ENCODE measurements at places on chromosomes 1 and 21. TPM values are rescaled to one million over a fixed set of nuclear protein-coding genes. Genes with fewer than 3 reads are reported as not detected.

- no peak for DNase-seq
Measured at GRCh38 chr1:182777386-182777785, 12.2 kb upstream of the NPL start.

Gene SYNC
- total RNA-seq = 2.7 TPM

DNA sequence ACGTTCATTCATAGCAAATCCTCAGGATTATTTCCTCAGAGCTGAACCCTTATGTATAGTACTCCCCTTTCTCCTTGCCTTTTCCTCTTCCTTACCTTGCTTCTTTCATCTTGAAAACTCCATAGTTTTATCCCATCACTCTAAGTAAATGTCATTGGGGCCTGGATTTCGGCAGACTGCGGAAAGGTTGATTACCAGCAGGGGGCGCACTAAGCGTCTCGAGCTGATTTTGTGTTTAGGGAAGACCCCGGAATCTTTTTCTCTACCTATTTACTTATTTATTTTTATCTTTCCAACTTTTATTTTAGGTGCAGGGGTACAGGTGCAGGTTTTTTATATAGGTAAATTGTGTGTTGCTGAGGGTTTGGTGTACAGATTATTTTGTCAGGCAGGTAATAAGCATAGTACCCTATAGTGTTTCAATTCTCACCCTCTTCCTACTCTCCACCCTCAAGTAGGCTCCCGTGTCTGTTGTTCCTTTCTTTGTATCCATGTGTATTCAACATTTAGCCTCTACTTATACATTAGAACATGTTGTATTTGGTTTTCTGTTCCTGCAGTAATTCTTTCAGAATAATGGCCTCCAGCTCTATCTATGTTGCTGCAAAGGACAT is 11.4 kb upstream of the MTARC1 start:
- DNase-seq = no peak

DNA sequence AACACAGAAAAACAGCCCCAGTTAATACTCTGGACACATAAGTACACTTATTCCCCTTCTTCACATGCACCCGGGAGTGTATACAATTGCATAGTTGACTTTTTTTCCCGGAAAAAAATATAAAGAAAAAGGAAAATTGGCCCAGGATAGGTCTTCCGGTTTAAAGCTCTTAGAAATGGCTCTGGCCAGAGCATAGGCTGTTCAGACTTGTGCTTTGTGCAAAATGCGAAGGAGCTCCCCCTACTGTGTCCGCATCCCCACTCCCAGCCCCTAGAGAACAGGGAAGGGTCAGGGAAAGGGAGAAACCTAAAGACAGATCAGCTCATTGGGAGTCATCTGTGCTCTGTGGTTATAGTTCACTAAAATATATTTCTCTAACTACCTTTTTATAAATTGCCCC is 5.5 kb upstream of the MTMR11 start:
- no peak for DNase-seq

Gene ACOT11
- 2.3 TPM for total RNA-seq

DNA sequence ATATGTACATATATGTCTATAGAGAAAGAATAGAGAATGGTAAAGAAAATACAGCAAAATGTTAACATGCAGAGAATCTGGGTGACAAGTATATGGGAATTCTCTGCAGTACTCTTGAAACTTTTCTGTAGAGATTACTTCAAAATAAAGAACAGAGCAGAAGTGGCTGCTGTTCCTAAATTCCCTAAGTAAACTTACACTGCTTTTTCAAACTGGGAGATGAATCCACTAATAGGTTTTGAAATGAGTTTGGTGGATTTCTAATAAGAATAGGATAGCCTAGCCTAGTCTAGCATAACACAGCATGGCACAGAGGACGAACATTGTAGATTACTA is 450 bp upstream of the CR2 start:
- DNase-seq = no peak

DNA sequence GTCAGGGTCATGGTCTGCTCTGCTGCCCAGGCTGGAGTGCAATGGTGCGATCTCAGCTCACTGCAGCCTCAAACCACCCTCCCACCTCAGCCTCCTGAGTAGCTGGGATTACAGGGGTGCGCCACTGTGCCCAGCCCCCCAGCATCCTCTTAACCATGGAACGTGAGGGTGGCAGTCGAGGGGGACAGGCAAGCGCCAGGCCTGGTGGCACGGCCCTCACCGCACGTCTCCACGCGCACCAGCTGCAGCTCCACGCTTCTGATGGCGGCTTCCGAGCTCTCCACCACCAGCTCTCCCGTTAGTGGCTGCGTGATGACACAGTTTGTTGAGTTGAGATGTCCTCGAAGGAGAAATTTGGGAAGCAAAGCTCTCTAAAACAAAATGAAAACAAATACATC is 39.1 kb downstream of the VPS26C start:
- DNase-seq = no peak

- no peak for DNase-seq
Measured at GRCh38 chr21:34997294-34997693, 51.8 kb downstream of the RUNX1 start.

DNA sequence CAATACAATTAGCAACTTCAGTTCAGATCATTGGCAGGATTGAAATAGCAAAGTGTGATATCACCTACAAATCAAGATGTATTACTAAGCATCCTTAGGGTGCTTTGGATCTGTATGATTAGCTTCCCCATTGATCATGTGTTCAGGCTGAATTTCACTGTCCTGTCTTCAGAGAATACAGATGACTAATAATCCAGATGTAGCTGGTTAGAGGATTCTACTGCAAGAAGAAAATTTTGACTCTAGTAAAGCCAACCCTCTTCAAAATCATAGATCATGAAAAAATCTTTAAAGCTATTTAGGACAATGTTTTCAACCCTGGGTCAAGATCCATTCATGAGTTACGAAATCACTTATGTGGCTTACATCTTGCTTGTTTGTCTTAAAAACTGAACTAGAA is 184.4 kb downstream of the PTGER3 start:
- no peak for DNase-seq

GRCh38 chr1:109687641-109688499 is at the start of gene GSTM1:
Gene GSTM1, plus strand, starts transcription at chr1:109687817. Its CDS starts 57 bp downstream, at chr1:109687874.
- no peak for DNase-seq

DNA sequence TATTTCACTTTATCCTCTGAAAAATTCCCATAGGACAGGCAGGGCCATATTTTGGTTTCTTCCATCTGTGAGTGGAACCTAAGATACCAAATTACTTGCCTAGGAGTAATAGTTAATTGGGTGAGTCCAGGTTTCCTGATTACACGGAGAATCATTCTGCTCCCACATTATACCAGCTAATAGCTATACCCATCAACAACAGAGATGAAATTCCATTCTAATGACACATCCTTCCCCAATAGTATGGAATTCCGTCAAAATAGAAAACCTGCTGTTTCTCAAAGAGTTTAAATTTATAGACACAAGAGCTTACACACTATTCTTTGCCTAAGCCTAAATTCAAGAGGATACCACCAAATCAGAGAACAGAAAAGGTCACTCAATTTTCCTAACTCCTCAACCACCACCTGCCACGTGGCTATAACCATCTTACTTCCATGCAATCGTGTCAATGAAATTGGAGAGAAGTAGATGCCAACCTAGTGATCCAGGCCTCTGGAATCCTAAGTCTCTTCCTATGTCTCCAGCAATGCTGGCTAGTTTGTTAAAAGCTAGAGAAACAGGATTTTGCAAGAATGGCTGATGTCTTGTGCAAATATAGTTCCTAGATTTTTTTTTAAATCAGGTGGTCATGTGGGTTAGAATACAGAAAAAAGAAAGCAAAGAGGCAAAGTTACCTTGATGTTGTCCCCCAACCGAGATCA is 6.2 kb downstream of the PPT1 start:
- DNase-seq = no peak

DNA sequence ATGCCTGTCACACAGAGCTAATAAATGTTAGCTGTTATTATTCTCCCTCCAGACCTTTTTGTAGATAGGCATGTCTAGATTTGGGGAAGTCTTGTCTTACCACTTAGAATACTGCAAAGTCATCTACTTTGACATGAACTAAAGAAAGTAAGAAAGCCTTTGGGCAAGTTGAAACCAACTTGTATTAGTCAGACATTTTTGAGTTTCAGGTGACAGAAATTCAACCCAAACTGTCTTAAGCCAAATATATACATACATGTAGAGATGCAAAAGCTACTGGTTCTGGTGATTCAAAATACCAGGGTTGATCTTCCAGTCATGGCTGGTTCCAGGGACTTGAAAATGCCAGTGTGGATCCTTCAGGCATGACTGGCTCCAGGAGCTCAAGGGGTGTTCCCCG is 276.8 kb upstream of the TMEM51 start:
- DNase-seq = no peak

GRCh38 chr1:14896381-14897079 is 257.0 kb upstream of the TMEM51 start:
- DNase-seq = no peak

GRCh38 chr1:43007377-43008114 is 48.9 kb upstream of the SLC2A1 start:
- DNase-seq = no peak

- peak; percentile 35 for DNase-seq
Measured at GRCh38 chr1:58412071-58412580, 134.4 kb downstream of the OMA1 start.

Gene BTG3
- 82.8 TPM for total RNA-seq

GRCh38 chr1:110380672-110381283 is 10.0 kb downstream of the SLC16A4 start:
- no peak for DNase-seq

- no peak for DNase-seq
Measured at GRCh38 chr21:38301321-38302214, 44.8 kb downstream of the KCNJ15 start.

DNA sequence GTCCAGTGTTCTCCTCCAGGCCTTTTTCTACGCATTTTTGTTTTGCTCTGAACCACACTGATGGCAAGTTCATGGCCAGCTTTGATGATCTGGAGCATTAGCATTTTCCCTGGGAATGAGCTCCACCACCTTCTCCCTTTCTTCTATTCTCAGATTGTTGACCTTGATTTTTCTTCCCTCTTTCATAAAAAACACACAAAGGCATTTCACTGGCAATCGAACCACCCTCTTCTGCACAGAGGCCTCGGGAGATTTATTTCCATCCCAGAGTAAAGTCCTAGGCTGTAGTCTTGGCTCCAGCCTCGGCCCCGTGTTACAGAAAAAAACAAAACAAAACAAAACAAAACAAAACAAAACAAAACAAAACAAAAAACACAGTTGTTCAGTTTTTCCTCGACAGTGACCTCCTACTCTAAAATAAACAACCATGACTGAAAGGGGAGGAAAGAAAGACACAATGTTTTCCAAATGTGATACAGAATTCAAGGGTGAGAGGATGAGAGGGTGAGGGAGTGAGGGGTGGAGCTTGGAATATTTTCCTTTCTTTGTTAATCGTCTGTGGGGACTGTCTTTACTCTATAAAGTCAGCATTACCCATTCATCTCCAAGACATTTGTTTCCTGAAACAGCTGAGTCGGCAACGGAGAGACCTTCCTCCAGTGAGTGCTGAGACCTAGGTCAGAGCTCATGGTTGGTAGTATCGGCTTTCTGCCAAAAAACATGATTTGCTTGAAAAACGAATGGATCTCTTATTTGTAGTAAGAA is 29.8 kb upstream of the RNF186 start:
- DNase-seq = no peak

Gene CNR2
- not detected for total RNA-seq

DNA sequence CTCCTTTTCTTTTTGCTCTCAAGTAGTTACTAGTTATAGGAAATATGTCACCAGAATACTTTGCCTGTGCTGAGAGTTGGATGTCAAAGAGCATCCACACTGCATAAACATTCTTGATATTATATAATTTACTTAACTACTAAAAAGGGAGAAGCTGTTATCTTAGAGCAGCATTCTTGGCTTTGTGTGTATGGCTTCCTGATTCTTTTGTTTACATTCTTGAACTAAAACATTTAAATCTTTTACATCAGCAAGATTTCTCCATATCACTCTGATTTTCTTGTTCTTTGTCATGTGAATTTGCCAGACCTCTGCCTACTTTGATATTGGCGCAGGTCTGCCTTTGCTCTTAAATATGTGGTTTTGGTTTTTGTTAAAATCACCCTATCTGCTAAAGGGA is 48.8 kb downstream of the SUCO start:
- DNase-seq = no peak

Gene KCNN3
- 0.34 TPM for total RNA-seq

DNA sequence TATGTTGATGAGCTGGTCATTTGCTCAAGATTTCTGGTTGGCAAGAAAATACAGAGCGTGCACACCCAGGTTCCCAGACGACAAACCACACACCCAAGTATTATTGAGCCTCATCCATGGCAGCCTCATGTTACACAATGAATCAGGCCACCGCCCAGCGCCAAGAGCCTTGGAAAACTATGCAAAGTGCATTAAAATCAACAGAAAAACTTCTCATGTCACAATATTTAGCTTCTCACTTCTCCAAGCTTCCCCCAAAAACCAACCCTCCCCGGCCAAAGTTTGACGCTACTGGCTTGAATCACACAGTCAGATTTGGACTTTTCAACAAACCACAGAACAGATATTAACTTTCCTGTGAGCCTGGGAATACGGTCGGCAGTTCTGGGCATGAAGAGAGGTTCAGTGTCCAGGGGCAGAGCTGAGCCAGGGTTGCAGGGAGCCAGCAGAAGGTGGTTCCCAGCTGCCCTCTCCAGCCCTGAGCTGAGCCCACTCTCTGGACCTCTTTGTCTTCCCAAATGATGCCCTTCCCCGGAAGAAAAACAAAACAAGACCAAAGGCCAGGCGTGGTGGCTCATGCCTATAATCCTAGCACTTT is 71.1 kb downstream of the SETD4 start:
- DNase-seq = no peak

GRCh38 chr1:203217139-203217655 is 12.3 kb downstream of the CHIT1 start:
- no peak for DNase-seq

Gene CCDC17
- total RNA-seq = 1.3 TPM

DNA sequence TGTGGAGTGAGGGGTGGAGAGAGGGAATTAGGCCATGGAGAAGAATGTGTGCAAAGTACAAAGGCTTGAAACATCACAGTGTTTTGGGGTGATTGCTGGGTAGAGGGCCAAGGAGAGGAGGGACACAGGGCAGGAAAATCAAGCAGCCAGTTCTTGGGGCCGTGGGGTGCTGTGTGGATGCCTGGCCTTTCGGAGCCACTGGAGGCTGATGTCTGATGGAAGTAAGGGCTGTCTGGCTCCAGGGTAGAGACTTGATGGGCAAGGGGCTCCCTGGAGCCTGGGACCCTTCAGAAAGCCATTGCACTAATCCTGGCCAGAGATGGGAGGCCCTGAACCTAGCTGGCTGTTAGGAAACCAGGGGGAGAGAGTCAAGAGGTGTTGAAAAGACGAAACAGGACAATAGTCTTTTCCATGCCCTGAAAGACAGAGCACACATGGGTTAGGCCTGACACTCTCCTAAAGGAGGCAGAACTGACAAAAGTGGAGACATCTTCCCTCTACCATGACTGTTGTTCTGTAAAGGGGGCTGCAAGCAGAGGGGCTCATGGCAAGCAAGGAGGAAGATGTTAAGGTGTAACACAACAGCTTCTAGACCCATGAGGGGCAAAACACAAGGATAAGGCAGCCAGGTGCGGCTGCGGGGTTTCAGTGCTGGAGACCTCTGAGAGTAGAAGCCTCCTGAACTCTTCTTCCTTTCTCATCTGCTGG is 21.0 kb downstream of the ATF3 start:
- no peak for DNase-seq

GRCh38 chr21:29166323-29166722 is 35.9 kb downstream of the MAP3K7CL start:
- no peak for DNase-seq

Gene DPT
- not detected for total RNA-seq
